Progenitor cell of endocrine pancreas (in vitro differentiated cells): ENCODE measurements at places on chromosomes 4 and X.

DNA sequence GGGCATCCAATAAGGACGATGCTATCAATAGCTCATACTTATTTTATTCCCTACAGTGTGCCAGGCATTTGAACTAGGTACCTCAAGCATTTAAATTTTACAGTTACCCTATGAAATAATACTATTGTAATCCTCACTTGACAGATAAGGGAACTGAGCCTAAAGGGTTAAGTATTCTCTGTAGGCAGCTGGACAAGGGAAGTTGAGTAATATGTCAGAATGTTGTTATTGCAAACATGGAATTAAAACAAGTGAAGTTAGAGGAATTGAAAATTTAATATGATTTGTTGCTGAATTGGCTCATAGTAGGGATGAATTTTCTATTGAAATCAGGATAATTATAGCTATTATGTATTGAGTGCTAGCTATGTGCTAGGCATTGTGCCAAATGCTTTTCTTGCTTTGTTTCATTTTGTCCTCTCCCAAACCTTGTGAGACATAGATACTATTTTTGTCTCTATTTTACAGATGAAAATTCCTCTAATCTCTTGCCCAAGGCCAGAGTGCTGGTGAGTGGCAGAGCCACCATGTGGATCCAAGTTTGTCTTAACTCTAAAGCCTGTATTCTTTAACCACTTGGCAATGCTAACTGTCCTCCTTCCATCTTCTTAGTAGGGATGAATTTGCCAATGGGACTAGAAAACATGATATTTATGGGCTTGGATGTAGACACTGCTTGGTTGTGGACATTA is 58.1 kb downstream of the TMEM164 start:
- no peak for DNase-seq

GRCh38 chr4:171983935-171984805 is 171.0 kb downstream of the GALNTL6 start:
- no peak for DNase-seq

GRCh38 chr4:23355258-23355657 is 534.6 kb downstream of the PPARGC1A start:
- DNase-seq = no peak

- DNase-seq = no peak
Observed at GRCh38 chr4:113040793-113041192, 8.7 kb upstream of the ANK2 start.

DNA sequence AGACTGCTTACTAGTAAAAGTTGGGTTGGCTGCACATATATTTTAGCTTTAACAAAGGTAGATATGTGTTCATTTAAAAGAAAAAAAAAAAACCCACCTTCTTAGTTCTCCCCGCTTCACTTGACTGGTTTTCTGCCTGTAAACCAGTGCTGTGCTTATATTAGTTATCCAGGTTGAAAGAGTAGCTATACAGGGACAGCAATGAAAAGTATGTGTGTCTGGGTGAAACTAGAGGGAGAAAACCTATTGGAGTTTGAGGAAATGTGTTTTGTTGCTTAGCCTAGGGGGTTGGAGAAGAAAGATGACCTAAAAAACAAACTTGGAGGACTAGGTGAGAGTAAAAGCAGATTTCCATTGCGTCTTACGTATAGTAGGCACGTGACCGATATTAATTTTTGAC is 4.5 kb downstream of the JADE1 start:
- DNase-seq = no peak

DNA sequence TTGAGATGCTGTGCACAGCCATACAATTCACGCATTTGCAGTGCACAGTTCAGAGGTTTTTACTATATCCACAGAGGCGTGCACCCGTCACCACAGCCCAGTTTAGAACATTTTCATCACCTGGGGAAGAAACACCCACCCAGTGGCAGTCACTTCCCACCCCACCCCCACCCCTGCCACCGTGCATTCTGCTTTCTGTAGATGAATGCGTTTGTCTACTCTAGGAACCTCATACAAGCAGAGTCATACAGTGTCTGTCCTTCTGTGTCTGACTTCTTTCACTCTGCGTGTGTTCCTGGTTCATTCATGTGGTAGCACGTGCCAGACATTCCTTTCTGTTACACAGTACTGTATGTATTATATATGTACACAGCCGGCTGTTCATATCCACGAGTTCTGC is 122.8 kb downstream of the TBL1X start:
- no peak for DNase-seq

DNA sequence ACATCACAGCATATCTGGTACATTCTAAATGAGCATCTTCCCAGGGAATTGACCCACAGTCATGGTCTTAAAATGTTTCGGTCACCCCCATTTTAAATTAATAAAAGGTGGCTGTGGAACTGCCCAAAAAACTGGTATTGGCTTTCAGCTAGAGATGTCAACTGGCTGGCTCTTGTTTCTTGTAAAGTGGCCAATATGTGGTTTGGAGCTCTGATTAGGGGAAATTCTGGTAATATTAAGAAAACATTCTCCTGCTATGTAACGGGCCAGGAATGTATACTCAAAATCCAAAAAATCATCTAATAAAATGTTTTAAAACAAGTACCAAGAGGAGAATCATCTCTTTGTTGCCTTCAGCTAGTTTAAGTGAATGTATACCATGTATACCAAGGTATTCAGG is 62.0 kb upstream of the VCX2 start:
- DNase-seq = no peak

DNA sequence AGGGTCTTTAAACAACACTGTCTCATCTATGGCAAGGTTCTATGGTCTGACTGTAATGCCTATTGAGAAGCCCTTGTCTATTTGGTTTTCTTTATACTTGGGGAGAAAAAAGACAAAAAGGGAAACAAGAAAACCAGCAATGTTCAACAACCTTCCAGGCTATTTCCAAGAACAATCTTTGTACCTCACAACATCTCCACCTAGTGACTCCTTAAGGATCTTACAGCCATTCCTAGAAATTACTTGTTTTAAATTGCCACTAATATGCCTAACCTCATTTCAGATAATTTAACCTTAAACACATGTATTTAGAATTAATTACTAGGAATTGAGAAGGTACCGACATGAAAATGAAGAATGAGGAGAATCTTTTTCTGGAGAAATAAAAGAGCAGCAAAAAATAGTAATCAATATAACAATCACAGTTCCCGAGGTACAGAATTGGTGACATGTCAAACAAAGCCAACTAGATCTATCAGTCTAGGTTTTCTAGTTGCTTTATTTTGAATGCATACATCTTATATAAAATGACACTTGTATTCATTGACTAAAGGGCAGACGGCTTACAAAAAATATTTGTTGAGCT is 1.6 kb upstream of the RBM46 start:
- no peak for DNase-seq

GRCh38 chrX:54794795-54795194 is 3.3 kb downstream of the ITIH6 start:
- no peak for DNase-seq

GRCh38 chr4:6724421-6725111 is 8.6 kb downstream of the BLOC1S4 start:
- no peak for DNase-seq

GRCh38 chrX:40281336-40282005 is 183.7 kb upstream of the BCOR start:
- DNase-seq = no peak

- no peak for DNase-seq
Observed at GRCh38 chr4:140300271-140300970, 73.0 kb upstream of the SCOC start.

- no peak for DNase-seq
Observed at GRCh38 chr4:73762409-73762808, 22.0 kb downstream of the CXCL8 start.

GRCh38 chr4:2253160-2254084 is 8.5 kb downstream of the MXD4 start:
- no peak for DNase-seq

- DNase-seq = no peak
Observed at GRCh38 chrX:134907302-134907701, 83.5 kb upstream of the SMIM10 start.

GRCh38 chr4:91220315-91220714 is 1083.5 kb upstream of the GRID2 start:
- DNase-seq = no peak

DNA sequence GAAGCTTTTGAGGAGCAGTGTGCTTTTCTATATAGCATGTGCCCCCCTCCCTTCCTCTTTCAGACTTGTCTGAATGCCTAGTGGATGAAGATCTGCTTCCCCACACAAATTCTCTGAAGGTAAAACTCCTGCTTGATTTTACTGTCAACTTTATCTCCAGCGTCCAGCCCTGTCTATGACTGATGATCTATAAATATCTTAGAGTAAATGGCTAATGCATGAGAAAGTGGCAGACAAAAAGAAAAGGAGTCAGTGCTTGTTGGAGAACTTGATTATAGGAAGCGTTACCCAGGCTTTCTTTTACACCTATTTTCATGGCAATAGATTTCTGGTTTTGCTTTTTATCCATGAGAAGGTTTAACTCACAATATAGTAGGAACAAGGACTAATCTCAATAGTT is 168.3 kb upstream of the HS3ST1 start:
- no peak for DNase-seq

DNA sequence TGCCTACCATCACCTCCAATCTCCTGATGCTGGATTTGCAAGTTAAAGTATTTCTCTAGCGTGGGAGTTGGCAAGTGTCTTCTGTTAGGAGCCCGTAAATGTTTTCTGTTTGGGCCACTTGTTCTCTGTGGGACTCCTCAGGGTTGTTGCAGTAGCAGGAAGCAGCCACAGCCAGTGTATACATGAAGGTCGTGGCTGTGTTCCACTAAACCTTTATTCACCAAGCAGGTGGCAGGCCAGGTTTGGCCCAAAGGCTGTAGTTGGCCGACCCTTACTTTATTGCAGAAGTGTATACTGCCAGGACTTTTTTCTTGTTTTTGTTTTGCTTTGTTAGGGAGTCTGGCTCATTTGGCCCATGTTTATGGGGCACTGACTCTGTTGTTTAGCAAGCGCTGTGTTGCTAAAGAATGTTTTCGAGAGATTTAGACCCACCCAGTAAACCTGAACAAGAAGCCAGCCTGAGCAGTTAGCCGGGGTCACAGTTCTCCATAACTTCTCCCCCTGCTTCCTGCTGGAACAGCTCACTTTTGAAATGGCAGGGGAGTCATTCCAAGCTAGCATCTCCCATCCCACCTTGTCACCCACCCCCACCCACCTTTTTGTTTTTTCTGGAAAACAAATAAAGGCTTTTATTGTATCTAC is 58.8 kb downstream of the SHROOM2 start:
- no peak for DNase-seq

- DNase-seq = no peak
Observed at GRCh38 chrX:15299941-15300851, 15.2 kb downstream of the ASB11 start.

GRCh38 chr4:153489856-153490558 is 23.8 kb downstream of the TMEM131L start:
- no peak for DNase-seq

DNA sequence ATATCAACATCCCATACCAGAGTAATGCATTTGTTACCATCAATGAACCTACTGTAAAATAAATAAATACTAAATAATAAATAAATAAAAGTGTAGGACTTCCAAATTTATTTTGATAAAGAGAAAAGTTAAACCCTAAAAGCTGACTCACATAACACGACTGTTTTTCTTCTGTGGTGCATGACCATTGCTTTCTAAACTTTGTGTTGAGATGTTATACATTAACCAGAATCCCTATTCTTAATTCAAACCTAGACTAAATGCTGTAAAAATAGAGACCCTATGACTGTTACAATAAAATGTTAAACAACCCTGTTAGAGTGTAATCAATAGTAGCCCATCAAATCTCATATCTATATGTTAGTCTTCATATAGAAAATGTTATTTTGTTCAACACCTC is 20.9 kb upstream of the PRMT9 start:
- no peak for DNase-seq

DNA sequence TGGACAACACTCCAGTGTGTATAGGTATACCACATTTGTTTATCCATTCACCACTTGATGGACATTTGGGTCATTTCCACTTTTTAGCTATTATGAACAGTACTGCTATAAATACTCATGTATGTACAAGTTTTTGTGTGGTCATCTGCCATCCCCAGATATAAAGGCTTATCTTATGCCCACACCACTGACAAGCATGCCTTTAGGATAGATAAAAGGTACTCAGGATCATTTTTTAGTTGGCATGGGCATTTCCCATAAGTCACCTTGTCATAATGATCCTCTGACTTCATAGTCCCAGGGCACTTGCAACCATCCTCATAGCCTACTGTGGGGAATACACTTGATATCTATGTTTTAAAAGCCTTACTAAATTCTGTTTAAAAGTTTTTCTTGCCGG is 6.3 kb downstream of the AWAT1 start:
- no peak for DNase-seq
